Stimulated activated CD4-positive, alpha-beta T cell treated with anti-CD3 and anti-CD28 coated beads, Interleukin-2, amount 100 ng/mL, for 48 hours (primary cell): ENCODE measurements at places on chromosomes 2 and 18.

DNA sequence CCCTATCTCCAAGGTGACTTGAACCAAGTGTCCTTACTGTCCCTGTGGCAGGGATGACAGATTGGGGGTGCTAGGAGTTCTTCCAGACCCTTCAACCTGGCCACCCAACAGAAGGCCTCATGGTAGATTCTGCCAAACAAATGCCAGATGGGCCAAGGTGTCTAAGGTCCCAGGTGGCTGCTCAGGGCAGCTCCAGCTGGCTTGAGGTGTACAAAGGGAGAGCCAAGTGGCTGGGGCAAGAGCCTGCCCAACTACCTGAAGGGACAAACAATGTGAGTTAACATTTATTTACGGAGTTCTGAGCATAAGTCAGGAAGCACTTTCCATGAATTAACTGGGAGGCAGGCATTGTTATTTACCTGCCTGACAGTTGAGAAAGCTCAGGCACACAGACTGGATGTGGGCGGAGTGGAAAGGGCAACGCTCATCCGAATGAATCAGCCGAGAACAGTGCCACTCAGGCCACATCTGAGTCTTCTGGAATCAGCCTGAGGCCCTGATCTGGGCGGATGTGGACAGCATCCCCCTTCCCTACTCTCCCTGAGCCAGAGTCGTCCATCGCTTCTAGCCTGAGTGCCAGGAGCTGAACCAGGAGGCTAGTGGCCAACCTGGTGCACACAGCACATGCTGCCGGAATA is 4.4 kb upstream of the KCNIP3 start:
- no peak for DNase-seq

DNA sequence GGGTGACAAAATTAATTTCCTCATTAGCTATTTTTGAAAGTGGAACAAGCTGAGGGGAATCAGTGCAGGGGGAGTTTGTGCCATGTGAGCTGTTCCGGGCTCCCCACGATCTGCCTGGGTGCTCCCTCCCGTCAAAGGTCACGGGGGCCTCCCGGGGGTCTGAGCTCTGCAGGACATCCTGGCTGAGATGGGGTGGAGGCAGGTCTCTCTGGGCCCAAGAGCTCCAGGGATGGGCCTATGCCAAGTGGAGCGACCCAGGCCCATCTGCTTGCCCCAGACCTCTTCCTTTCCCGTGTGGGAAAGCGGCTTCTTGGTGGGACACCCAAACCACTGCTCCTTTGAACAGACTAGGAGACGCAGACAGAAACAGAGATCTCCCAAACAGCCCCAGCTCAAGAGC is 143.3 kb upstream of the ID2 start:
- no peak for DNase-seq

GRCh38 chr2:217742276-217742675 is 260.5 kb downstream of the TNS1 start:
- no peak for DNase-seq

DNA sequence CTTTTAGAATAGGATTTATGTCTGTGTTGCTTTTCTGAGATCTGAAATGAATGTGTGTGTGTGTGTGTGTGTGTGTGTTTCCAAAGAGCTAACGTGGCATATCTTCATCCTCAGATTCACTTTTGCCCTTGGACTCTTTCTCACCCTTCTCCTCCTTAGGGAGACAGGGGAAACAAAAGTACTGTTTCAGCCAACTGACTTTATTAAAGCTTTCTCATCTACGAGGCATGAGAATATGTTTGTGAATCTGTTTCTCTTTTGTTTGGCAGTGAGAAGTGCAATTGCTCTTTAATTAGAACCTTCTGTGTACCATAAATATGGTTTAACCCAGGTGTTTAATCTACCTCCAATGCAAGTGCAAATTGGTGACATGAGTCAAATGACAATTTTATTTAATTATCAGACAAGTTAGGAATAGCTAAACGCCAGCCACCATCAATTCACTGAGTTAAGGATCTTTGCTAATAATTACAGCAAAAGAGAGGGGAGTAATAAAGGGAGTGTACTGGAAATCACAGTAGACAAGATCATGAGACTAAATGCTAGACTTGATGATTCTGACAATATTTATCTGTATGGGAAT is 186.4 kb upstream of the COL3A1 start:
- no peak for DNase-seq

GRCh38 chr2:18276583-18277075 is 283.8 kb downstream of the RDH14 start:
- DNase-seq, result no peak

DNA sequence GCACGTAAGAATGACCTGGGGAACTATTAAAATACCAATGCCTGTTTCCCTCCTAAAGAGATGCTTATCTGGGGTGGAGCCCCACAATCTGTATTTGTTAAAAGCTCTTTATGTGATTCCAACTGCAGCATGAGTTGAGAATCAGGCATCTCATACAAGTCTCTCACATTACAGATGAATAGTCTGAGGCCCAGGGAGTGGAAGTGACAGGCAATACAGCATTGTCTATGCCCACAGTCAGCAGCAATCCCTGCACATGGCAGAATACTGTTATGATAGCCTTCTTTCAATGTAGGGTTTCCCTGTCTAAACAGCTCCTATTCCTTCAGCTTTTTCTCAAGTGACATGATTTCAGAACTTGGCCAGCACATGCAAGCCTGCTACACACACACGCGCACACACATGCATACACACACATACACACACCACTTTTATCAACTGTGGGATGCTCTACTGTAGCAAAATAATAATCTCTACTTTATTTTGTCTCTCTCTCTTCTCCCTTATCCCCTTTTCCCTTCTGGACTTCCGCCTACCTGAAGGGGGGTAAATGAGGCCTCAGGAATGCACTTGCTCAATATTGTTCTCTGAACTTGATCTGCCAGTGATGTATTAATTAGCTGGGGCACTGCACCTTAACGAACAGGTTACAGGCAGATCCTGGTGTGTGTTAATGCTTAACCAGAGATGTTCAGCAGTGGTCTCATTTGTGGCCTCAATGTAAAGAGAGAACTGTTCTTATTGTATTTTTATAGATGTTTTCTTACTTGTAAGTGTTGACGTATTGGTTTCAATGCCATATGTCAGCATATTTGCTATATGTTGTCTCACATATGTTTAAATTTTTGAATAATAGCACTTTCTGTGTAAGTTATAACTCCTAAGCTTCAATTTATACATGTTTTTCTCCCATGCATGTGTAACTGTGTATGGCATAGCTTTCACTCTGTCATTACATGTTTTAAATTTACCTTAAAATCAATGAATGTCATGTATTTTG is 116.0 kb downstream of the SETBP1 start:
- no peak for DNase-seq

DNA sequence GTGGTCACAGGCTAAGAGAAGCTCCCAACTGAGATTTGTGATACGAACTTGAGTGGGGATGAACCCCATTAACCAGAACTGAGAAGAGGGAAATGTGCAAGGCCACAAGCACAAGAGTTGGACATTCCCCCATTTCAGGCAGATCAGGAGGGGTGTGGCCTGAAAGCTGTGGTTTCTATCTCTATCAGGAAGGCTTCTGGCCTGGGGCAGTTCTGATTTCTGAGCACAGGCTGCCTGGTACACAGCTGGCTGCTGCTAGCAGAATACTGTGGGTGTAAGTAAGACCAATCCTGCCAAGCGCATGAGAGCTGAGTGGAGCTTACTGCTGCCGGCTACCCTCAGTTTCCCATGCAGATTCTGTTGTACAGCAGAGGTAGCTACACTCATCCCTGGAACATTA is 484.6 kb downstream of the SATB2 start:
- no peak for DNase-seq
